ENCODE measurements at places on chromosomes 6 and 20.

DNA sequence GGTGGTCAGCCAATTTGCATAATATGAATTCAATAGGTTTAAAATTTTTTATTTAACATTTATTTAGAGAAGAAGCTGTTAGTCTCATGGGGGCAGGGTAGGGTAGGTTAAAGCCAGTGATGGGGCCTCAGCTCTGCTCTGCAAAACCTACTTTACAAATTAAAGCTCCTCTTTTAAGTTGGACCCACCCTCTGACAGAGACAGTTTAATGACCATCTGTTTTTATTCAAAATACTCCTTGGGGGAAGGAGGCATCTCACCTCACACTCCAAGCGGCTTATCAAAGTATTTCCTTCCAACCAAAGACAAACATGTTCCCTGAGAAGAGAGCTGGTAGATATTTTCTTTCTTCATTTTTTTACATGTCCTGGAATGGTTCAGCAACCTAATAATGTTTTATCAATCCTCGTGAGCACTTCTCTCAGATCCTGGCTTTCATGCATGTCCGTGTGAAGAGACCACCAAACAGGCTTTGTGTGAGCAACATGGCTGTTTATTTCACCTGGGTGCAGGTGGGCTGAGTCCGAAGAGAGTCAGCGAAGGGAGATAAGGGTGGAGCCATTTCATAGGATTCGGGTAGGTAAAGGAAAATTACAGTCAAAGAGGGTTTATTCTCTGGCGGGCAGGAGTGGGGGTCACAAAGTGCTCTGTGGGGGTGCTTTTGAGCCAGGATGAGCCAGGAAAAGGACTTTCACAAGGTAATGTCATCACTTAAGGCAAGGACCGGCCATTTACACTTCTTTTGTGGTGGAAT lies 184.7 kb downstream of the GJA1 start:
- DNase-seq = no peak

GRCh38 chr6:11806561-11807317 lies 28.1 kb upstream of the ADTRP start:
- no peak for DNase-seq

DNA sequence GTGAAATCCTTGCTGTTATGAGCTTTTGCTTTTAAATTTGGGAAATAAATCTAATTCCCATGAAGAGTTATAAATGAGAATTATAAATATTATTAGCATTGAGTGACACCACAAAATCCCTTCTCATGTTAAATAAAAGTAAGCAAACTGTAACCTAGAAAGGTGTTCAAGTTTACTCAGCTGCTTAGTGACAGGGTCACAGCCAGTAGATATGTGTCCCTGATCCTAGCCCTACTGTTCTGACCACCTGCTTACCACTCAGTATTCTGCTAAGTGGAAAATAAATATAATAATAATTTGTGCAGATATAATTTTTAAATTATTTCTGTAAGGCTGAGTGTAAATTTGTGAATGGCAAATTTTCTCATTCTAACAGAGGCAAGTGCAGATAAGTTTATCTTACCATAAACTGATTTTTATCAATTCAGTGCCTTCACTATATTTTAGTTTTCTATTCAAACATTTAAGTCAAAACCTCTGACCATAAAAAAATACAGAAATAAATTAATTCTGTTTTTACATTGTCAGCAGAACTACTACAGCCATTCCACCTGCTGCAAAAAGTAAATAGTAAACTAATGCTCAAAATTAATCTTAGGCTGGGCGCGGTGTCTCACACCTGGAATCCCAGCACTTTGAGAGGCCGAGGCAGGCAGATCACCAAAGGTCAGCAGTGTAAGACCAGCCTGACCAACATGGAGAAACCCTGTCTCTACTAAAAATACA lies 118.2 kb downstream of the TENT5A start:
- DNase-seq = no peak

DNA sequence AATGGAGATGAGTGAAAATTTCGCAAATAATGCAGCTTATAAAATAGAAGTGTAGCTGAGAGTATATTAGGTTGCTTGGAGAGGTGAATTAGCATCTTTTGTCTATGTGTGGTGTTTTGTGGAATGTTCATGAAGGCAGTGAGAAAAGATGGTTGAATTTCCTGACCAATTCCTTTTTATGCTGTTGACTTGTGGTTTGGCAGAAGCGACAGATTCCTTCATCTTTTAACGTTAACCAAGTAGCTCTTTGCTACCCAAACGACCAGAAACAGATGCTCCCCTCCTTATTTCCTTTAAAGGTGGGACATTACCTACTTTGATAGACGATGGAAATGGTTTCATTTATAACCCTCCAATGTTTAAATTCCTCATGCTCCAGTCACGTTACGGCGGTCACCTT lies 390.5 kb downstream of the QKI start:
- no peak for DNase-seq

DNA sequence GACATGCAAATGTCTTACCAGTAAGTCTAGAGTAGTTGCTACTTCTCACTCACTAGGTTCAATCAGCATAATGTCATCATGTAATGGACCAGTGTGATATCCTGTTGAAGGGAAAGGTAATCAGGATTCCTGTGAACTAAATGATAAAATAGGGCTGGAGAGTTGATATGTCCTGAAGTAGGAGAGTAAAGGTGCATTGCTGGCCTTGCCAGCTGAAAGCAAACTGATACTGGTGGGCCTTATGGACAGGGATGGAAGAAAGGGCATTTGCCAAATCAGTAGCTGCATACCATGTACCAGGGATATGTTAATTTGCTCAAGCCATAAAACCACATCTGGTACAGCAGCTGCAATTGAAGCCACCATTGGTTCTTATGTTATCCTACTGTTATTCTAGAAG lies 37.5 kb upstream of the IYD start:
- DNase-seq = no peak

DNA sequence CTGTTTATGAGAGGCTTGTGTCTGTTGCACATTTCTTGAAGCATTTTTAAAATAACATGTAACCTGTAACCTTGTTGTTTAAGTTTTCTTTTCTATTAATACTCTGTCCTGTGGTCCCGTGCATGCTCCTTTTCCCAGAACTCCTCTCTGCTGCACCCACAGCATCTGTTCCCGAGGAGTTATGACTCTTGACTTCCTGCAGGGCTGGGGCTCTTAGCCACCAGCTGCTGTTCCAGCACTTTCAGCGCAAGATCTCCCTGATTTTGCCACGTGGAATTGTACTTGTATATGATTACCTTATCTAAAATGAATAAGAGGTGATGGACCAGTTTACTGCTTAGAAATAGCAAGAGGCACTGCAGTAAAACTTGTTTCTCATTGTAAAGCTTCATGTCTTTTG lies 150.6 kb downstream of the QKI start:
- no peak for DNase-seq

- DNase-seq = no peak
These were observed 470 bp downstream of the AGER start for GRCh38 chr6:32183483-32184083.

GRCh38 chr20:38197217-38197616 lies 32.1 kb upstream of the TGM2 start:
- no peak for DNase-seq
